H1 (cell line): ENCODE measurements at places on chromosomes 7 and 10.
A peak's percentile ranks its signal among the peaks of the same experiment; 100 is the strongest.

DNA sequence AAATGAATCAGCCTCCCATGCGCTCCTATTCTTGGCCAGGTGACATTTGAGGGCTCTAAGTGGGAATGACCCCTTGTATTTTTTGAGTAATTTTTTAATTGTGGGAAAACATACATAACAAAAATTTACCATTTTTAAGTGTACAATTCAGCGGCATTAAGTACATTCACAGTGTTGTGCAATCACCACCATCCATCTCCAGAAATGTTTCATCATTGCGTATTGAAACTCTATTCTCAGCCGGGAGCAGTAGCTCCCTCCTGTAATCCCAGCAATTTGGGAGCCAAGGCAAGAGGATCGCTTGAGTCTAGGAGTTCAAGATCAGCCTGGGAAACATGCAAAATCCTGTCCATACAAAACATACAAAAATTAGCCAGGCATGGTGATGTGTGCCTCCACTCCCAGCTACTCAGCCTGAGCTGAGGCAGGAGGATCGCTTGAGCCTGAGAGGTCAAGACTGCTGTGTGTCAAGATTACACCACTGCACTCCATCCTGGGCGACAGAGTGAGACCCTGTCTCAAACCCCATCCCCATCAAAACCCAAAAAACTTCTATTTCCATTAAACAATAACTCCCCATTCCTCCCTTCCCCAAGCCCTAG is 2.5 kb downstream of the ANTXRL start:
- no peak for DNase-seq
- no peak overlapping the region for H3K27ac ChIP-seq
- no peaks in the 10 kb centered on the region; the same call in 1 of the 2 replicates for H3K4me1 ChIP-seq
- peaks cover 11% of the 10 kb centered on the region for H3K27me3 ChIP-seq
- H3K36me3 ChIP-seq: no peaks in the 10 kb centered on the region
- no peak overlapping the region for H3K4me3 ChIP-seq

- H3K4me1 ChIP-seq: no peaks in the 10 kb centered on the region
- no peaks in the 10 kb centered on the region for H3K27me3 ChIP-seq
- H3K27ac ChIP-seq: no peak overlapping the region
- no peaks in the 10 kb centered on the region; the same call in 1 of the 2 replicates for H3K36me3 ChIP-seq
- DNase-seq: peak; percentile 15
Observed at GRCh38 chr7:44431091-44431608, 59.3 kb downstream of the NUDCD3 start.

DNA sequence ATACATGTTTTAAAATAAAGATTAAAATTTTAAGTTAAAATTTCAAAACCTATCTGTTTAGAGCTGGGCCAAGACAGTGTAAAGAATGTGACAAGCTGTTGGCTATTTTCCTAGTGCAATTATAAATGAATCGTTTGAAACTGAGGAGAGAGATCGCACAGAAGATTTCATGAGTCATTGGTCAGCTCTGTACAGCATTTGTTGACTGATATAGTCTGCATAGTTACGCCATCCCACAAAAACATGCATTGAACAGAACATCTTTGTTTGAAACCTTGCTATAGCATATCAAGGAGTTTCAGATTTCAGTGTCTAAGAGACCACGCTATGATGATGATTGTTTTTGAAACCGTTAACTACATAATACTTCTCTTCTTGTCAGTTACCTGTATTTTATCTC is 1.3 kb upstream of the C10orf67 start:
- no peaks in the 10 kb centered on the region for H3K36me3 ChIP-seq
- H3K27ac ChIP-seq: no peak overlapping the region
- H3K4me3 ChIP-seq: no peak overlapping the region
- H3K4me1 ChIP-seq: 0 out of 2 replicates have a peak, but pooled peaks cover 2% of the 10 kb centered on the region
- no peak for DNase-seq

- no peak overlapping the region for H3K4me3 ChIP-seq
- H3K36me3 ChIP-seq: no peaks in the 10 kb centered on the region
- H3K27me3 ChIP-seq: no peaks in the 10 kb centered on the region
- H3K27ac ChIP-seq: no peak overlapping the region
- no peak for DNase-seq
Observed at GRCh38 chr7:133709036-133709880, 417.9 kb upstream of the LRGUK start.

GRCh38 chr7:47550788-47551470 is 31.0 kb downstream of the TNS3 start:
- H3K4me1 ChIP-seq: no peaks in the 10 kb centered on the region; the same call in 1 of the 2 replicates
- no peaks in the 10 kb centered on the region for H3K27me3 ChIP-seq
- no peak overlapping the region for H3K27ac ChIP-seq
- no peak overlapping the region for H3K4me3 ChIP-seq

- peak; percentile 9 for DNase-seq
- no peak overlapping the region for H3K27ac ChIP-seq
- no peaks in the 10 kb centered on the region for H3K36me3 ChIP-seq
Observed at GRCh38 chr10:106189292-106189691, 975.2 kb downstream of the SORCS1 start.

GRCh38 chr10:54402576-54402975 is 398.5 kb downstream of the PCDH15 start:
- H3K4me3 ChIP-seq: no peak overlapping the region
- no peak for DNase-seq
- H3K36me3 ChIP-seq: no peaks in the 10 kb centered on the region
- no peak overlapping the region for H3K27ac ChIP-seq
- no peaks in the 10 kb centered on the region for H3K4me1 ChIP-seq
- H3K27me3 ChIP-seq: no peaks in the 10 kb centered on the region

GRCh38 chr10:5655121-5655520 is 11.3 kb downstream of the ASB13 start:
- H3K4me1 ChIP-seq: peaks cover 3% of the 10 kb centered on the region
- H3K4me3 ChIP-seq: no peak overlapping the region
- H3K36me3 ChIP-seq: no peaks in the 10 kb centered on the region
- H3K27ac ChIP-seq: no peak overlapping the region
- H3K27me3 ChIP-seq: no peaks in the 10 kb centered on the region

GRCh38 chr10:12892924-12893323 is 108.6 kb downstream of the CCDC3 start:
- no peak overlapping the region for H3K27ac ChIP-seq
- H3K4me1 ChIP-seq: no peaks in the 10 kb centered on the region
- no peak overlapping the region for H3K4me3 ChIP-seq
- no peak for DNase-seq
- no peaks in the 10 kb centered on the region for H3K36me3 ChIP-seq

DNA sequence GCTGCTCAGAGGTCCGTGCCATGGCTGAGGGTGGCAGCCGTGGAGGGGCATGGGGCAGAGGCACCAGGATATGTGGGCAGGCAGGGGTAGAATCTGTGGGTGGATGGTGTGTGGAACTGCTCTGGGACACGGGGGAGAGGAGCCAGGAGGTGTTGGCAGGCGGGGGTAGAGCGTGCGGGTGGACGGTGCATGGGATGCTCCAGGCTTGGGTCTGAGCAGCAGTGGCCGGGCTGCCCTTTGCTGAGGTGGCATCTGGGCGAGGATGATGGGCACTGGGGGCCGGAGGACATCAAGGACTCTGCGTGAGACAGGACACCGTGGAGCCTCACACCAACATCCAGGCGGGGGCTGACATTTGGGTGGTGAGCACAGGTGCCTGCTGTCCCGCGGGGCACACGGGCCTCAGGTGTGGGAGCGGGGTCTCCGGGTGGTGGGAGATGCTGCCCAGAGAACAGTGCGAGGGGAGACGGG is 46.2 kb downstream of the JAKMIP3 start:
- H3K36me3 ChIP-seq: no peaks in the 10 kb centered on the region
- peak; percentile 27 for DNase-seq
- H3K27ac ChIP-seq: no peak overlapping the region
- H3K4me1 ChIP-seq: no peaks in the 10 kb centered on the region
- H3K4me3 ChIP-seq: no peak overlapping the region

- H3K36me3 ChIP-seq: no peaks in the 10 kb centered on the region
- H3K4me3 ChIP-seq: peak within 1 kb of the TSS; percentile 72
- H3K4me1 ChIP-seq: peaks cover 4% of the 10 kb centered on the region
- no peak within 1 kb of the TSS for H3K27ac ChIP-seq
- peak; percentile 60 for DNase-seq
Observed at GRCh38 chr10:16521311-16522016, at the start of gene C1QL3. Gene C1QL3, minus strand, starts transcription at chr10:16521879. Its CDS starts 814 bp downstream, at chr10:16521065.

- DNase-seq: no peak
- H3K4me3 ChIP-seq: no peak overlapping the region
- H3K4me1 ChIP-seq: peaks cover 5% of the 10 kb centered on the region
- peaks cover 29% of the 10 kb centered on the region for H3K27me3 ChIP-seq
- H3K27ac ChIP-seq: no peak overlapping the region
Observed at GRCh38 chr10:103273041-103273441, 3.9 kb upstream of the INA start.

DNA sequence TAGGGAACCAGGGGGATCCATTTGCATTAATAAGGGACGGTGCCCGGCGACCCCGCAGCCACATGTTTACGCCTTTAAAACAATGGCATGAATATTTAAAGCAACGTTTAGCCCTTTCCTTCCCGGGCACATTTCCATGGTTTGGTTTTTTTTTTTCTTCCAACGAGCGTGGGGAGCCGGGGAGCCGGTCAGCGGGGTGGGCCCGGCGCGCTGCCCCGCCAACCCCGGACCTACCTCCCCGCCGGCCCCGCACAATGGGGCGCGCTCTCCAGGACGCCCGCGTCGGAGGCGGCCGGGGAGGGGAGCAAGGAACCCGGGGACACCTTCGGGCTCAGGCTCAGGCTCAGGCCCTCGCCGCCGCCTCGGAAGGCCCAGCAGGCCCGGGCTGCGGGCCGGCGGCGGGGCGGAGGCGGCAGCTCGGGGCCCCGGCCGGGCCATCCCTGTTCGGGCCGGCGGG is 1.0 kb downstream of the SEPHS1 start:
- H3K4me3 ChIP-seq: peak overlapping the region; percentile 87
- peak overlapping the region; percentile 87 for H3K27ac ChIP-seq
- no peaks in the 10 kb centered on the region for H3K27me3 ChIP-seq
